Renal pelvis (tissue), 12 donors: ENCODE measurements at places on chromosomes 5 and 9. TPM values are rescaled to one million over a fixed set of nuclear protein-coding genes. Genes with fewer than 3 reads are reported as not detected.

DNA sequence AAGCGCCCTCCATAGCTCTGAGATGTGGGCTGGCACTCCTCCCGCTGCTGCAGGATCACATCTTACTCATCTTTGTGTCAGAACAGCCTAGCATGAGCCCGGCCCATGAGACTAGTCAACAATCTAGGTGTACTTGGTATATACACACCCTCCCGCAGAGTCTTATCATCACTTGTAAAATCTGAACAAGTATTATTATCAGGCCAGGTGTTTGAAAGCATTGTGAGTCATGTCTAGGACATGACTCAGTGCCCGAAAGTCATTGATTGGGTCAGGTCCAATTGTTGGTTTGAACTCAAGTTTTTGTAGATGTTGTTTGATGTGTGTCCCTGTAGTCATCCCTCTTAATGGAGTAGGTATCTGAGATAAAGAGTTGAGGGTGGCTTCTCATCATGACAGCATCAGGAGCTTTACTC lies 108.7 kb downstream of the CFAP90 start:
- DNase-seq = no peak

GRCh38 chr5:108769352-108769751 lies 21.7 kb downstream of the FER start:
- no peak for DNase-seq

- peak; percentile 45 for DNase-seq
Observed at GRCh38 chr5:926417-927171, 33.9 kb downstream of the TRIP13 start.

- no peak for DNase-seq
Observed at GRCh38 chr9:3746296-3747275, 220.8 kb upstream of the RFX3 start.

DNA sequence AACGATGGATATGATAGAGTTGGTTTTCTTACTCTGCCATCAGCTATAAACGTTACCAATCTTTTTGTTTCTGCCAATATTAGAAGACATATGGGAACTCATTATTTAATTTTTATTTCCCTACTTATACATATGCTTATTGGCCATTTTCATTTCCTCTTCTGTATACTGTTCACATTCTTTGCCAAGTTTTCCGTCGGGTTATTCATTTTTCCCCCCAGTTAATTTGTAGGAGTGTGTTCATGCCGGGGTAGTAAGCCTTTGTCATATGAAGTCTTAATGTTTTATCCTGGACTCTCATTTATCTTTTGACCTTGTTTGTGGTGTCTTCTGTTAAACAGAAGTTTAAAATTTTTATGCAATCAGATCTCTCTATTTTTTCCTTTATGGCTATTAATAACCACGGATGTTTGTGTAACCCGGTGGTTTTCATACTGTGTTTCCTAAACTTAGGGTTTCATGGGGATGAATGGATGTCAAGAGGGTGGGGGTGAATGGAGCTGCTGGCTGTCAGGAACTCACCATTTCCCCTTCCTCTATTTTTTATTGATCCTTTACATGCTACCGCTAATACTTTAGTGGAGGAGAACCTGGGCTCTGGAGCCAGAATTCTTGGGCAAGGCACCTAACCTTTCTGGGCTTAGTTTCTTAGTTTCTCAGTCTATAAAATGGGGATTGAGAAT lies 42.5 kb upstream of the PPARGC1B start:
- DNase-seq = no peak

Gene TCERG1
- polyA plus RNA-seq = 143 TPM

Gene PCDHGC3
- polyA plus RNA-seq = 131 TPM

Gene RAI14
- polyA plus RNA-seq = 87.9 TPM
